ENCODE measurements at places on chromosomes 13 and 19.

DNA sequence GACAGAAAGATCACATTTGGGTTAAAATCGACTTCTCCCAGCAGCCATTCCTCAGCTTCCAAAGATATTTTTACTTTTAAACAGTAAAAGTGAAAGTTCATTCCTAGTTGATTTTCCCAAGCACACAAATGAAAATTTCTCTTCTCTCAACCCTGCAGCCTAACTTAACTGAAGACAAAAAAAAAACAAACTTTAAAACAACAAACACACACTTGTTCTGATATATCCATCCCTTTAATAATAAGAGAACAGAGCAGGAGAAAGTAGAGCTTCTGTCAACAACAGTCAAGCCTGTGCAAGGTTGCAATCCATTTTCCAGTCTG, 72.9 kb downstream of the STK24 start:
- no peak for DNase-seq

GRCh38 chr13:99378985-99379733, 72.0 kb upstream of the GPR183 start:
- DNase-seq: no peak

DNA sequence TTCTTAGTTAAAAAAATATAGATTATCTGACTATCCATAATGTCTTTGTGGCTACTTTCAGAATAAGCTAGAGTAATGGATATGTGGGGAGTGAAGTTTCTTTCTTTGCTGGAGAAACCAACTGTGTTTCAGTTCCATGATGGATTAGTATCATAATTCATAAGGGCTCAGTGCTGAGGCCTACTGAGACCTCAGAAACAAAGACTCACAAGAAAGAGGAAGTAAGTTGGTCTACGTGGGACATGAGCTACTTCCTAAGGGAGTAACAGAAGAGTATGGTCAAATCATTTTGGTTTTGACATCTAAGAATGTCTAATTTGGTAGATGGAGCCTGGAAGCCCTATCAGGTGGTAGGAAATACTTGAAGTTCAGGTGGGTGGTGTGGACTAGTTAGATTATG, 99.0 kb upstream of the HTR2A start:
- DNase-seq: no peak

GRCh38 chr19:17654993-17655392, 33.2 kb downstream of the UNC13A start:
- DNase-seq: no peak

DNA sequence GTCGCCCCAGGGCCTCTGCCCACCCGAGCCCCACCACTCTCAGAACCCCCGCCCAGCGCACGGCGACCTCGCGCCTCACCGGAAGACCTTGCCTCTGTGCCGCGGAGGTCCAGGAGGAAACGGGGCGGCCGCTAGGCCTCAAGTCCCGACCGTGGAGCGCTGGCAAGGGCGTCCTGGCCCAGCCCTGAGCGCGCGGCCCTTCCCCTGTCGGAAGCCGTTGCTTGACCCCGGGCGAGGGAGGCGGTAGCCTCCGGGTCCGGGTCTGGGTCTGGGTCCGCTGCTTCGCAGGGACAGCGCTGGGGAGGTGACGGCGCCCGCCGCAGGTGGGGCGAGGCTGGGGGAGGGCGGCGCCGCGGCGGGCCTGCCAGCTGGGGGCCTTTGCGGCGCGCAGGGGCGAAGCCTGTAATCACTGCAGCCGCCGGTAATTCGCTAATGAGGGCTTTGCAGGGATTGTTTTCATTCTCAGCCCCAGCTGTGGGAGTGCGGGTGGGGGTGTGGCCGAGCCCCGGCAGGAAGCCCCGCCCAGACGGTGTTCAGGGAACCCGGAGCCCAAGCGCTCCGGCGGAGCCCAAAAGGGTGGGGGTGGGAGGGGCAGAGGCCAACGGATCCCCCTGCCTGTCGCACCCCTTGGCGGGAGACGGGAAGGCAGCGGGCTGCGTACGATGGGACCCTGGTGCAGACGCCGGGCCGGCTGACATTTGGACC, 8.6 kb downstream of the C19orf25 start:
- DNase-seq: peak; percentile 57

DNA sequence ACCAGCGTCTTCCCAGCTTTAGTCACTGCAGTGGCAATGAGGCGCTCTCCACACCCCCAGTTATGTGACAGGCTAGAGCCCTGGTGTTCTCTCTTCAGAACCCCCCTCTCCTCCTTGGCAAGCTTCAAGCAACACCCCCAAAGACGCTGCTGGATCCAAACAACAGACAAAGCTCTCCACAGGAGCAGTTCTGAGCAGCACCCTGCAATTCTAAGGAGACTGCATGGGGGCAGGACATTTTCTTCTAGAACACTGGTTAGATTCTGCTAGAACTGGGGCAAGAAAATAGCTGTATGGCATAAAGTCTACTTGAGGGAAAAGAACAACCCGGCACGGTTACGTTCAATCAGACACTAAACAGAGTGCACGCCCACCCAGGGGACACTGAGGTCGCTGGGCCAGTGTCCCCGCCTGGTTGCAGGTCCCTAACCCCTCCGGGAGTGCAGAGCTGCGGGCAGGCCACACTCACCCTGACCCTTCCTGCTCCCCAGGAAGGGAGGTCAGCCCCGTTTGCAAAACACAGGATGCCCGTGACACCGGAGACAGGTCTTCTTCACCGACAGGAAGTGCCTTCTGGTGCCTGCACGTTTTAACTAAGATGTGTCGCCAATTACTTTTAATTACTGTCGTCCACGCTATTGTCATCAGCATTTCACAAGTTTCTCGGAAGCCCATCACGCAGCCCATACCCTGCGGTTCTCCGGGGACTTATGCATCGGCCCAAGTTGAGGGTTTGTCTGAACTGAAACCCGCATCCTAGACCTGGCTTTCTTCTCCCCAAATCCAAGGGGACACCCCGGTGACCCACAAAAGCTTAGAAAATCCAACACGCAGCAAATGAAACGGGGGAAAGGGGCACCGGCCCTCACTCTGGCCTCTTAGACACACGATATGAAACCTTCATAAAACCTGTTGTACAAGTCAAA, 943 bp downstream of the GJB6 start:
- DNase-seq: no peak

DNA sequence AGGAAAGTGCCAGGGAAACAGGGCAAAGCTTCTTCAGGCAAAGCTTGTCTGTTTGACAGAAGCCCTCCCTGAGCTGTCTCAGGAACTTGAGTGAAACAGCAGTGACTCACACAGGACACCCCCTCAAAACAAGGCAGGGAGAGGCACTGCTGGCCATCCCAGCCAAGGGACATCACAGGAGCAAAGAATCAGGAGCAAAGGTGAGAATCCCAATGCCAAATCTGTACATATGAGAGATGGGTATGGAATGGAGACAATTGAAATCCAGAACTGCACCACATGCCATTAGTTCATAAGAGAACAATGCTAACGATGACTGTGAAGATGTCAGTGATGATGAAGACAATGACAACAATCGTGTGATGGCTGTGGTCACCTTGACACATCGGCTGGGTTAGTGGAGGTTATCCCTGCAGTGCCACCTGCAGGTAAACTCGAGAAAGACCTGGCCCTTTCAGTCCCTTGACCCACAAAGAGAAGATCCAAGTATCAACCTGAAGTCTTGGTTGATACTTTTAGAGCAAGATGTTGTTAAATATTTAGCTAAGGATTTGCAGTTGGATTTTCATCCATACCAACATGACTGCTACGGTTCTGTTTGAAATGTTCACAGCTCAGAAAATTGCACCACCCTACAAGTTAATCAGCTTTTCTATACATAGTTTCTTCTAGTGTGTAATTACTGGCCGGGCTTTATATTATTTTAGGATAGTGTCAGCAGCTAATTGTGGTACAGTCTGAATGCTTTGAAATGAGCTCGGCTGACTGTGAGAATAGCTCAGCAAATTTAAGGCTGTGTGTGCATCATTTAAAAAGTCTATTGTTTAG, 42.0 kb upstream of the IPO5 start:
- DNase-seq: no peak

DNA sequence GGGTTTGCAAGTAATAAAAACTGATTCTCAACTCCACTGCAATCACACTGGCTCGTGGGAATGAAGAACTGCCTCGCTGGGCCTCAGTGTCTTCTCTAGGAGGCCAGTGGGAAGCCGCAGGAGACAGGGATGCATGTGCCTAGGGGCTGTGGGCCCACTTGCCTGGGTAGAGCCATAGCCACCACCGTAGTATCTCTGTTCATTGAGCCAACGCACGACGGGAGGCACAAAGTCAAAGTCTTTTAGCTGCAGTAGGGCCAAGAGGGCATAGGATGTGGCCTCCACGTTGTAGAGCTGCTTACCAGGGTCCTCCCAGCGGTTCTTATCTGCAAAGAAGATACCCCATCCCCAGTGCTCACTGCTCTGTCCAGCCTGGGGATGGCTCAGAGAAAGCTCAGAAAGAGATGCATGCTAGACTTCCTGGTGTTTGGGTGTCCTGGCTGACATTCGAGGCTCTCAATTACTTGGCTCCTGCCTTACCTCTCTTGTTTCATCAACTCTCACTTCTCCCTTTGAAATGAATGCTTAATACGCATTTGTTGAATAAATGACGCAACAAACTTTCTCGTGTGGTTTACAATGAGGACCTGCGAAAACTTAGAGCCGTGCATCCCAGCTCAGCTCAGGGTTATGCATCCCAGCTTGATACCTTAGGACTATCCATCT, 16.1 kb upstream of the TNFSF14 start:
- no peak for DNase-seq

- DNase-seq: no peak
Observed at GRCh38 chr19:10708291-10708690, 7.1 kb downstream of the QTRT1 start.

DNA sequence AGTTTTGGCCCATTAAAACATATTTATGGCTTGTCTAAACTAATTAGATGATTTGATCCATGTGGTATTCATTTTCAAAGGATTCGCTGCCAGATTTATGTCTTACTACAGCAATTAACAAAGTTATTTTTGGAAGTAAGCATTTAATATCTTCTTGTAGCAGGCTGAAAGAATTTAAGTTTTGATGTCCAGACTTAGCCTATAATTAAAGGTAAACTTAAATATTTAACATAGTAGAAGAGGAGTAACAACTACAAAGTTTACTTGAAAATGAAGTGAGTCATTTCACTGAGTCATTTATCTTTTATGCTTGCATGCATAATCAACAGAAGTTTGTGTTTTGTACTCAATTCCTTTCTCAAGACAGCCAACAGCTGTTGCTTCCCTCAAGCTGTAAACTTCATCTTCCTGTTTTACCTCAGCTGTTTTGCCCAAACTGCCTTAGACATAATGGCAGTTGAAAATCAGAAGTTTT, 58.1 kb downstream of the EDNRB start:
- no peak for DNase-seq

DNA sequence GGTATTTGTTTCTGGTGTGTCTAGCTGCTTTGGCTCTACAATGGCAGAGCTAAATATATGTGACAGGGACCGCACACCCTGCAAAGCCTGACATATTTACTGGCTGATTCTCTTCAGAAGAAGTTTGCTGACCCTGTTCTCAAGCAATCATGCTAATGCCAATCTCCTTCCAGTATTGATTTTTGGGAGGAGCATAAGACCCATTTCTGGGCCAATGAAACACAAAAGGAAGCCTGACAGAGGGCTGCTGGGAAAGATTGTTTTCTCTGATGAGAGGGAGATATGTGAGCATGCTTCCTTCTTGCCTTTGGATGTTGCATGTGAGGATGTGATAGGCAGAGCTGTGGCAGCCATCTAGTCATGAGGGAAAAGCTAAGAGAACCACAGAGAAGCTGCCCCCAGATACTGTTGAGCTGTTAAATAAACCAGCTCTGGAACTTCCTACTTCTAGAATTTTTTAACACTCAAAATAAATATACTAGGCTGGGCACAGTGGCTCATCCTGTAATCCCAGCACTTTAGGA, 31.4 kb upstream of the TPTE2 start:
- no peak for DNase-seq

- no peak for DNase-seq
Observed at GRCh38 chr13:75226733-75227435, 255.1 kb downstream of the TBC1D4 start.

DNA sequence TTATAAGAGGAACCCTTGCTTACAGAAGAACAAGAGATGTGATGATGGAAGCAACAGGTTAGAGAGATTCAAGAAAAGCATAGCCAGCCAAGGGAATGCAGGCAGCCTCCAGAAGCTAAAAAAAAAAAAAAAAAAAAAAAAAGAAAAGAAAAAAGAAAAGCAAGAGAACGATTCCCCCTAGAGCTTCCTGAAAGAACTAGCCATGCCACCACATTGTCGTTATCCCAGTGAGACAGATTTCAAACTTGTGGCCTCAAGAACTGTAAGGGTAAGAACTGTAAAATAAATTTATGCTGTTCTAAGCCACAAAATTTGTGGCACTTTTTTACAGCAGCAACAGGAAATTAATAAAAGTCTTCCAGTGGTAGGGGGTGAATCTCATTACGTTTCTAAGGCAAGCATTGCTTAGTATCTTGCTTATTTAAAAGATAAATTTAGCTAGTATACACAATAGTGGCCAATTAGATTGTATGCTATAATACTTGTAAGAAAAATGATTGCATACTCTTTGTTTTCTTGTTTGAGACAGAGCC, 21.8 kb downstream of the RFXAP start:
- DNase-seq: no peak

GRCh38 chr13:79571147-79571546, 90.2 kb downstream of the NDFIP2 start:
- DNase-seq: no peak

- DNase-seq: no peak
Observed at GRCh38 chr13:32940601-32941000, 75.6 kb upstream of the KL start.

- no peak for DNase-seq
Observed at GRCh38 chr19:18839465-18840287, 7.9 kb downstream of the UPF1 start.

DNA sequence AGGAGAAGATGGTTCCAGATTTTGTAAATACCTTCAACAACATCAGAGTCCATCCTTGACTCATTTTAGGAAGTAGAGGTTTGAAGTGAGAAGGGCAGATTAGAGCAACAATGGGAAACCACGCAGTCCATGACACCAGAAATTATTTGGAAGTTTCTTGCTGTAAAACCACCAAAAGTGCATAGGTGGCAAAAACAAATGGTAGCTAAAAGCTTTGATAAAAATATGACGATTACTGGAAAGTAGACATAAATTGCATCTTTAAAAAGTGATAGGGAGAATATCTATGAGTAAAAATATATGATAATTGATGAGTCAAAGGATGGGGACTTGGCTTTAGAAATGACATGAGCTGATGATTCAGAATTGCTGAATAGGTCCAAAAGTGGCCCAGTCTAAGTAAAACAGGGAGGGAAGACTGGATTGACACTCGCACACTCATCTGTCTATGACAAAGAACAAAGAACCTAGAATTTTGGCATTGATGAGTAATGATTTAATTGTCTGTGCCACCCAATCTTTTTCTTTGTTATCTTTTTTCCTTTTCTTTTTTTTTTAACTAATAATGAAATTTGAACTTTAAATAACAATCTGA, 472.2 kb downstream of the MYO16 start:
- no peak for DNase-seq
